ENCODE measurements at places on chromosomes 7 and 10.
A peak's percentile ranks its signal among the peaks of the same experiment; 100 is the strongest.

DNA sequence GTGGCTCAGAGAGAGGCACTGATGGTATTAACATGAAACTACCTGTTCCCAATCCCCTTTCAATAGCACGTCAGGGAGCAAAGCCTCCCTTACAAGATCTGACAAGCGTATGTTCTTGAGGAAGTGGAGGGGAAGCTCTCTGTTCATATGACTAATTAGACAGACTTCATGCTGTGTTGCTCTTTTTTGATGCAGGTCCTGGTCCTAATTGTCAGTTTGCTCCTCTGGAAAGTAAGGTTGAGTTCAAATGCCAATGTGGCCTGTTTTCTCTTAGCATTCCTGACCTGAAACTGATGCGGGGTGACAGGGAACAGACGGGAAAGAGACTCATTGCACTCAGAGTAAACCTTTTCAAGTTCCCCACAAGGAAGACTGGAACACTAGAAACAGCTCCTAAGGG lies 27.0 kb upstream of the TBX20 start:
- DNase-seq: no peak

DNA sequence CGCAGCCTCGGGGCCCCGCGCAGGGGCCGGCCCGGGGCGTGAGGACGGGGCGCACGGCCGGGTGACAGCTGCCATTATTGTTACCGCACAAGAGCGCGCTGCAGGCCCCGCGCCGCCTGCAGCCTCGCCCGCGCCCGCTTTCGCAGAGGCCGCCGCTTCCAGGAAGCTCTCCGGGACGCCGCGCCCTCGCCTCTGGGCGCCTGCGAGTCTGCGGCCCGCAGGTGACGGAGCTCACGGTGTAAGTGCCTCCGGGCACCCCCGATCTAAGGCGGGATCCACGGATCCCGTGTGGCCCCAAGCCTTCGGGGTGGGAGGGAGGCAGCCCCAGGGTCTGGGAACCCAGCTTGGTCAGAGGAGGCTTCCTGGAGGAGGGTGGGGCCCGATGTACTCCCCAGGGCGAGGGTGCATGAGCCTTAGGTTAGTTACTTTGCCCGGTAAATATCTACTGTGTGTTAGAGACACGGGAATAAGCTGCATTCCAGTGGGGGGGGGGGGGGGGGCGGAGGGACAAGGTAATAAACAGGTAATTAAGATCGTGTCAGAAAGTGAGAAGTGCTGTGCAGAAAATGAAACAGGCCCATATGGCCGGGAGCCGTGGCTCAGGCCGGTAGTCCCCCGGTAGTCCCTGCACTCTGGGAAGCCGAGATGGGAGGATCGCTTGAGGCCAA lies 638 bp downstream of the IQCE start:
- peak; percentile 24 for DNase-seq

DNA sequence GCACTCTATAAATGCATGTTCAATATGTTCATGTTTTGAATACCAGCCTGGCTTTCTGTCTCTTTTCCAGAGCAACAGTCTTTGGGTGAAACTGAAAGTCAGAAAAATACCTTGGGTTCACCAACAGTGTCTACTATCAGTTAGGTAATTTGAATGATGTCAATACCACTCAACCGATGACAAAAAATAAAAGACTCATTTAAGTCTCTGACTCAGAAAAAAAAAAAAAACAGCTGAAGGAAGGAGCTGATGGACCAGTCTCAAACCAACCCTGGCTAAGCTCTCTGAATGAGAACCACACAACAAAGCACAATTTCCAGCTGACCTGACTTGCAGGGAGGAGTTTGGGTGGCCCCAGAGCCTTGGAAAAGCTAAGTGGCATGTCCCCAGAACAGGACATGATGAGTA lies 42.5 kb downstream of the ABLIM1 start:
- no peak for DNase-seq

- DNase-seq: no peak
Observed at GRCh38 chr7:127689194-127689772, 37.3 kb downstream of the SND1 start.

DNA sequence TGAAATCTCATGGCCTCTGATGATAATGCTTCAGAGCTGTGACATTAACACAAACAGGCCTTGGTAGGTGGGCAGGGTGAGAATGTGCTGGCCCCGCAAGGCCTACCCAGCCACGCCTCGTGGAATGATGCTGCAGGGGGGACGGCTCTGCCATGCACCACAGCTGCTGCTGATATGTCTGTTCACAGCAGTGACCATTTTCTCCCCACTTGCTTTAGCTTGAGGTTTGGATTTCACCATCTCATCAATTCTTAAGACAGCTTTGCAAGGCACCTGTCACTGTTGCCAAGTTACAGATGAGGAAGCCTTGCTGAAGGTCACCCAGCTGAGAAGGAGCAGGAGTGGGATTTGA lies 128.3 kb downstream of the PTPN20 start:
- DNase-seq: no peak

- DNase-seq: no peak
Observed at GRCh38 chr10:77666821-77667220, 29.2 kb upstream of the KCNMA1 start.

GRCh38 chr10:131061216-131061615 lies 250.3 kb downstream of the TCERG1L start:
- no peak for DNase-seq

- DNase-seq: peak; percentile 2
Observed at GRCh38 chr10:118340486-118340885, 1.6 kb downstream of the FAM204A start.

DNA sequence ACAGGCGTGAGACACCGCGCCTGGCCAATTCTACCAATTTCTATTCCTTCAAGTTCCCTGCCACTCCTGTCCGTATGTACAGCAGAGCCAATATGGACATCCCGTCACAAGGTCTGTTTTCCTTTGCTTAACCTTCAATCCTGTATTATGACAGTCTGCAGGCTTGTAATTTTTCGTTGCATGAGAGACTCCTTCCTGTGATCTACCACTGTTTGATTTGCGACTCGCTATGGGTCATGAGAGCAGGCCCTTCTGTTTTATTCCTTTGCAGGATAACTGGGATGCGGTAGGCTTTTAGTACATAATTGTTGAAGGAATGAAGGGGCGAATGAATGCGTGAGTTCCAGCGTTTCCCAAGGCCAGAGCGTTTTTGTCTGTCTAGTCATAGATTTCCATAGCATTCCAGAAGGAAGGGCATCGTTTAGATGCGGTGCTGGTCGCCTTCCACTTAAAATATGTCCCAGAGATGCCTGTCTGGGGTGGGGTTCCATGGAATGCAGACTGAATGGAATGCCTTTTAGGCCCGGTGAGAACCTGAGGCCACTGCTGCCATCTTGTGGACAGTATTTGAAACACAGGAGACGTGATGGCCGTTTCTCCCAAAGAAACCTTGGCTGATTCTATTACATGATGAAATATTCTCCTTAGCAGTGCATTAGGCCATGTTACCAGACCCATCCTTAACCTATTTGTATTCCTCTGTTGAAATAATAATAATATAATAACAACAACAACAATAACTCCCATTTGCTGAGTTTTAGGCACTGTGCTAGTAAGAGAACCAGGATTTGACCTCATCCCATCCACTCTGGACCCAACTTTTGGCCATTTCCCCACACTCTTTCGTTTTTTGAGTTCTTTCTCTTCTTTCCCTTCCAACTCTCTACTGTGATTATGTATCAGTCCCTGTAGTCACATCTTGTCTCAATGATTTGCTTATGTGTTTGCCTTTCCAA lies 193.2 kb downstream of the MYOF start:
- peak; percentile 57 for DNase-seq

DNA sequence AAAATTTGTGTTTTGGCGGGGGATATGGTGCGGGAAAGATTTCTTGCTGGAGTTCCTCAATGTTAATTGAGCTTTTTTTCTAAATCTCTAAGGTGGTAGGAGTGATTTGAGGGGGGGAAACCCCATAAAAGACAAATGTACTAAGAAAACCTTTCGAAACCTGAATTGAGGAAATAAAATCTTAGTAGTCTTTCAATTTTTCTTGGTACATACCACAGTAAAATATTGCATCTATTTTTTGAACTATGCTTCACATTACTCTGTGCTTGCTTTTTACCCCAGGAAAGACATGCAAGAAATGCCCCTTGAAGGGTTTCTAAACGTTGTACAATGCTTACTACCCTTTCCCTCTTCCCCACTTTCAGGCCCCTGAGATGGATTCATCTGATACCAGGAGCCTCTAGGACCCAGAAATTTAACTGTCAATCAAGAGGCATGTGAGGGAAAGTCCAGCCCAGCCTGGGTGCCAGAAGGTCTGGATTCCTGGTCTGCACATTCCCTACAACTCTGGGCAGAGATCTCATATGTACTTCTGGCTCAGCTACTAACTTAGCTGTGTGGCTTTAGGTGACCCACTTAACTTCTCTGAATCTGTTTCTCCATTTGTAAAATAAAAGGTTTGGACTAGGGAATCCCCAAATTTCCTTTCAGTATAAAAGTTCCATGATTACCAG lies 5.8 kb upstream of the PDCD4 start:
- DNase-seq: no peak

- DNase-seq: no peak
Observed at GRCh38 chr7:88338503-88338902, 31.8 kb upstream of the STEAP4 start.

- no peak for DNase-seq
Observed at GRCh38 chr10:79268161-79268601, 79.1 kb upstream of the PPIF start.

DNA sequence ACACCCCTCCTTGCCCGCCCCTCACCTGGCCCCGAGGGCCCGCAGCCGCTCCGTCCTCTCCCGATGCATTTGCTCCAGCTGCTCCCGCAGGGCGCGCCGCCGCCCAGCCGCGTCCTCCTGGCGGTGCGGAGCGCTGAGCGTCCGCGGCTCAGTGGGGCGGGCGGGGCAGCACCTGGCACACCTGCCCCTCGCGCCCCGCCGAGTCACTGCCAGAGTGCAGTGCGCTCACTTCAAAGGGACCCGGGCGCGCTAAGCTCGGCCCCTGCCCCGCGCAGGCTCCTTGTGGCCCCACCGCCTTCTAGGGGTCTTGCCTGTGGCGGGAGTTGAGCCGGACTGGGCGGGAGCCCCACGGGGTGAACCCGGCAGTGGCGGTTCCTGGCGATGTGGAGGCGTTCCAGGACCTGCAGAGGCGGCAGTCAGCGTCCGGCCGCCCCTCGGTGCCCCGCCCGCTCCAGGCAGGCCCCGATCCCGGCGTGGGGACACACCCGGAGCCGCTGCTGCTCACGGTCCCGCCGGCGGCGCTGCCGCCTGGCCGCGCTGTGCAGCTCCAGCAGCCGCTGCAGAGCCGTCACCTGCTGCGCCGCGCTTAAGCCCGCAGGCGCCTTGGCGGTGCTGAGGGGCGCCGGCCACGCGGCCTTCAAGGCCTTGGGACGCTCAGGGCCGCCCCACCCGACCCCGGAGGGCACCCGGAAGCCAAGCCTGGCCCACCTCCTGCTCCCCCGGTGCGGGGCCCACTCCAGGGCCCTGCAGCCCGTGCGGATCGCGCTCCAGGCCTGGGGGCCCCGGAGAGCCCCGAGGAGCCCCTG lies 6.7 kb downstream of the ATP6V1F start:
- peak; percentile 44 for DNase-seq

DNA sequence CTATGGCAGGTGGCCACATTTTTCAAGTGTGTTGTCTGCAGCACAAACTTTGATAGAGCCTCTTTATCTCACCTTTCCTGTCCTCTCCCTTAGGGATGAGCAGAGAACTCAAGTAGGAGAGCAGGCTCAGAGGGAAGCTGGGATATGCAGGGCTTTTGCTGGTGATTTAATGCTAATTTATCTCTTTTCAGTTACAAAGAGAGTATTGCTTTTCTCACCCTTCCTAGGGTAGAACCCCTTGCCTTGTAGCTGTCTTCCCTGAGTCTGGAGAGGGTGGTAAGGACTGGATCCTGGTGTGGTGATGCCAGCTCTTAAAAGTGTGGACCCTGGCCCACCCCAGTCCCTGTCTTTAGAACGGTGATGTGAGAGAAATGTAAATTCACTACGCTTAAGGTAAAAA lies 1061.4 kb downstream of the TYW1 start:
- no peak for DNase-seq

DNA sequence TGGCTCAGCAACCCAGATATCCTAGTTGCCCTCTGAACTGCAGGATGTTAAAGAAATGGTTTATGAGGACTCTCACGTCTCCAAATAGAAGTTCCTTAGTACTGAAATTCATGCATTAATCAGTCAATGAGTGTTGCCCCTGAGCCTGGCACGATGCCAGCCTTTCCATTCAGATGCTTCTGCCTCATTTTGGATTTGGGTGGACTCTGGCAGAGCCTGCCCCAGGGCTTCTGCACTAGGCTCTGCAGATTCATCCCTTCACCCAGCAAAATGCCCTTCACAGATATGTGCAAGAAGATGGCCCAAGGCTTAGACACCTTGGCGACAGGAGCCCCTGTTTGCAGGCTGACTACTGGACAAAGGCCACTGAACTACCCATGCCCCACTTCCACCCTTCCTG lies 747.8 kb downstream of the GRID1 start:
- no peak for DNase-seq

DNA sequence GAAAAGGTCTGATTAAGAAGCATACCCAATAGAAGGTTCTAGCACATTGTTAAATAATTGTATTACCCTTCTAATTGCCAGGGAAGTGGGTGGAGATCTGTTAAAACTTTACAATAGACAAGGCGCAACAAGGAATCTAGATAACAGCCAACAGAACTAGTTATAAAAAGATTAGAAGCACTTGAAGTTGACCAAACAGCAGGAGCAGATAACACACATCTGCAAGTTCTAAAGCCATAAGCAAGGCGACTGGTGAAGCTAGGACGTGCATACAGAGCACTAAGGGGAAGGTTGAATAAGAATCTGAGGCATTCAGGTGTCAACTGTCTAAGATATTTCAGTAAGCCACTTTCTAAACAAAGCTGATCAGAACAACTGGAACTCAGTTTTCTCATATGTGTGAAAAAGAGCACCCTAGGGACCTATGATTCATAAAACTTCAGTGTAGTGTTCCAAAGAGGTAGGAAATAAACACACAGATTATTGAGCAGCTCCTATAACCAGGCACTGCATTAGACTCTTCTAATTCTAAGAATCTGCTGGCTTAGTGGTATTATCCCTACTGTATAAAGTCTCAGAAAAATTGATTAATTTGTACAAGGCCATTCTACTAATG lies 111.2 kb downstream of the SAMD9 start:
- DNase-seq: no peak

DNA sequence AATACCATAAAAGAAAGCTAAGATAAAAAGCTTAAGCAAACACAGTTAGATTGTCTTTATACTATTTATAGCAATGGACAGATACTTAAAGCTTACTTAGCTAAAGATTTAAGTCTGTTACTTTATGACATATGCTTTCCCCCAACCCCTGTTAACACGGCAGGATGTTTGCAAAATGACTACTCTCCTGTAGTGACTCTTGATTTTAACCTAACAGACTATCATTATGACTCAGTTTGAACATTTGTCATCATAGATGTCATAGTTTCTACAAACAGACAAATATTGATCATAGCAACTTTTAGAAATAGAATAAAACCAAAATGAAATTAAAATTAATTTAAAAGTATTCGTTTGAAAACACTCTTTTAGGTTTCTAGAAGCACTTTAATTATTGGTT lies 7.8 kb upstream of the COMMD3 start:
- no peak for DNase-seq

- no peak for DNase-seq
Observed at GRCh38 chr7:132579260-132579899, 3.1 kb upstream of the PLXNA4 start.

DNA sequence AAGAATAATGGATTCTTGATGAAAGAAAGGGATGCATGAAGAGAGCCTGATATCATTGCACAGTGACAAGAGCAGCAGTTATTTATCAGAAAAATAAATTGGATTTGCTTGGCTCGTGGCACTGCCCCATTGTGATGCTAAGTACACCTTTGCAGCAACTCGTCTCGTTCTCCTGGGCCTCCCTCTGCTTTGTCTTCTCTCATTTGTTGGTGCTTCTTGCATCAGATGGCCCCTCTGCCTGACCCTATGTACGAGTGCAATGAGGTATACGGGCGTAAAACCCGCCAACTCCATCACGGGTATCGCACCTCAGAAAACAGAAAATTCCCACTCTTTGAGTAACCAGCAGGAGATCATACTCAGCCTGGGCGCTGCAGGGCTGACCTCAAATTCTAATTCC lies 107.2 kb upstream of the C10orf90 start:
- no peak for DNase-seq

Measured in CD4-positive, alpha-beta T cell treated with Interleukin-10 for 1 hour (primary cell).